Activated naive CD8-positive, alpha-beta T cell treated with anti-CD3 and anti-CD28 coated beads, Interleukin-2, amount 50 U/mL, for 16 hours (primary cell): ENCODE measurements at places on chromosomes 16 and 17.

DNA sequence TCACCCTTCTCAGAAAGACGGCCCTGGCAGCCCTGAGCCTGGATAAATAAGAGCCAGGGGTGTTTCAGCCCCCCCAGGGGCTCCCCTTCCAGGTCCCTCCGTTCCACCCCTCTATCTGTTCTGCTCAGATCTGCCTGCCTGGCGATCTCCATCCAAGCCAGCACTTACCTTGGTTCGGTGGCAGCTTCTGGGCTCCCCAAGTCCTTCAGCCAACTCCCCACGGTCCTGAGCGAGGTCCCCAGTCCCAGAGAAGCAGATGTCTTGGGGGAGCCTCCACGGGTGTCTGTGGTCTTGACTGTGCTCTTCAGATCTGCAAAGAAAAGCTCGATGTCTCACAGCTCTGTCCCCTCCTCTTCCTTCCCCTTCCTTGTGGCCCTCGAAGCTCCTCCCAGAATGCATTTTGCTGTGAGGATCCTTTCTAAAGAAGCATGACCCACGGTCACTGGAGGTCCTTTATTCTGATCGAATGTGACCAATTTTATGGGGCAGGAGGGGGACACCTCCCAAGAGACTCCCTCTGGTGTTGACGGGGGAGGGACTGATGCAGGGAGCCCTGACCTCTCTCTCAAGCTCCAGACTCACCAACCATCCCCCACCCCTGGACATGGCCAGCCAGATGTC is at the start of gene PIK3R6:
TSS of gene PIK3R6 (minus strand) at position 314 of the 621 bp plus-strand sequence. CDS start 17,880 bp downstream, outside the sequence.
- no peak for DNase-seq

- no peak for DNase-seq
Observed at GRCh38 chr16:79110242-79110641, 490.3 kb downstream of the MAF start.

DNA sequence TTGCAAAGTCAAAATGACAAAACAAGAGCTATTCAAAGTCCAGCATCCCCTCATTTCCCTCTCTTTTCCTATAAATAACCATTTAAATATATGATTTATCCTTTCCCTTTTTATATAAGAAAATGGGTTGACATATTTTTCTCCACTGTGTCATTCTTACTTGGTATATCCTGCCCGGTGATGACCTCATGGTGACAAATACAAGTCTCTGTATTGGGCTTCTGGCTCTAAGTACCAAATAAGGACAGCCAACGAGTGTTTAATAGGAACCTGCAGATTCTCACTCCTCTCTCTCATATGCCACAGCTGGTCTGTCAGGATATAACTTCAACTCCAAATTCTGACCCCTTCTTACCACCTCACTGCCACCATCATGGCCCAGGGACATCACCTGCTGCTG is 25.5 kb upstream of the CBLN1 start:
- no peak for DNase-seq

DNA sequence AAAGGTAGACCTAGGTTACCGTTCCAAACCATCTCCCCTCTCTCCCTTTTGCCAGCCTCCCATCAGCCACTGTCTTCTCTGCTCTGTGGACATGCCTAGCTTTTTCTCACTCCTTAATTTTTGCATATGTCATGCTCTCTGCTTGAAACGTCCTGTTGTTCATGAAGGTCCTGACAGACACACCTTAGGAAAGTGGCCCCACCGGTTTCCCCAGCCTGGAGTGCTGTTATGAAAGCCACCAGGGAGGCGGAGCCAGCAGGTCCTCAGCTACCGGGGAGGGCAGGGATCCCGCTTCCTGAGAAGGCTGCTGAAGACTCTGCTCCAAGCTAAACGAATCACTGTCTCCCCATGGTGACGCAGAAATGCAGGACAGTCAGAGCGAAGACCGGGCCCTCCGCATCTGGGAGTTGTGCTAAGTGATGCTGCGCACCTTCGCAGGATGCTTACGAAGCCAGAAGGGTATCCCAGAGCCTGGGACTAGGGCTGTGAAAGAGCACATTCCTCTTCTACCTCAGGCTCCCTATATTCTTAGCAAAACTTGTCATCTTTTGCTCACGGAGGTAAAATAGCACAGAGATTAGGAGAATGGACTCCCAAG is 2.3 kb upstream of the SLC16A11 start:
- no peak for DNase-seq

GRCh38 chr16:59058250-59058649 is 324.1 kb upstream of the GOT2 start:
- DNase-seq: no peak

DNA sequence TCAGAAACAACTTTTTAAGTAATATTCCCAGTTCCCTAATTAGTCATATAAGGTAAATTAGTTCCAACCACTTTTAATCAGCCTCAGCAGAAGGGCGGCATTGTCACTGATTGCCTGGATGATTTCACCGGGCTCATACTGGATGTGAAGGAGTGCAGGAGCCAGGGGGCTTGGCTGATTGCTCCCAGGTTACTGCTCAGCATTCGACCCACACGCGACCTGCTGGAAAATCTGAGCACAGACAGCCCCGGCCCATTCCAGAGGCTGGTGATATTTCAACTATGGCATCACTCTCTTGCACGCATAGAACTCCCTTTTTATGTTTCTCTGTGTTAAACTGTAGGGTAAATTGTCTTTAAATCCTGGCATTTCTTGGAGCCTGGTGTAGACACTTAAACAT is 34.2 kb downstream of the CPPED1 start:
- no peak for DNase-seq

- DNase-seq: no peak
Observed at GRCh38 chr16:73794994-73795393, 501.6 kb upstream of the PSMD7 start.

DNA sequence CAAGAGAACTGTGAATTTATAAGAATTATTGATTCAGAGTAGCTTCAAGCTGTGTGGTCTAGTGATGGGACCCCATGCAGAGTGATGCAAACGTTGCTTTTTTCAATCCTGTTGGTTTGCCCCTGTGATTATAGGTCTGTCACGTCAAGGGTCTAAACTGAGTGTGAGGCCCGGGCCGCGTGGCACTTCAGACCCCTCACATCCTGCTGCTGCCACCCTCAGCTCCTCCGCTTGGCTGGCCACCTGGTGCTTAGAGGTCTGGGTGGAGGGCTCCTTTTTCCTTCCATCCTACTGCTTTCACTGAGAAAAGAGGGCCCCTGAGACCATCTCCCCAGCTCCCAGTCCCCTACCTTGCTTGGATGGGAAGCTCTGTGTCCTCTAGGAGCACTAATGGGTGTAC is 12.0 kb downstream of the MYL4 start:
- no peak for DNase-seq

GRCh38 chr16:11875721-11876120 is 24.4 kb upstream of the RSL1D1 start:
- no peak for DNase-seq

DNA sequence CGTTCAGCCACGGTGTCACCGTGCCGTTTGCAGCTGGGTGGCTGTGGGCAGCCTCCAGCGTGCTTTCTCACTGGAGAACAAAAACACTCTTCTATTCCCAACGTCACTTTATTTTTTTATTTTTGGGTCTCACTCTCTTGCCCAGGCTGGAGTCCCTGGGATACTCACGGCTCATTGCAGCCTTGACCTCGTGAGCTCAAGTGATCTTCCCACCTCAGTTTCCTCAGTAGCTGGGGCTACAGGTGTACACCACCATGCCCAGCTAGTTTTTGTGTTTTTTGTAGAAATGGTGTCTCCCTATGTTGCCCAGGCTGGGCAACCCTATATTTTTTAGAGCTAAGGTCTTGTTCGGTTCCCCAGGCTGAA is 34.4 kb upstream of the ZC3H18 start:
- no peak for DNase-seq

DNA sequence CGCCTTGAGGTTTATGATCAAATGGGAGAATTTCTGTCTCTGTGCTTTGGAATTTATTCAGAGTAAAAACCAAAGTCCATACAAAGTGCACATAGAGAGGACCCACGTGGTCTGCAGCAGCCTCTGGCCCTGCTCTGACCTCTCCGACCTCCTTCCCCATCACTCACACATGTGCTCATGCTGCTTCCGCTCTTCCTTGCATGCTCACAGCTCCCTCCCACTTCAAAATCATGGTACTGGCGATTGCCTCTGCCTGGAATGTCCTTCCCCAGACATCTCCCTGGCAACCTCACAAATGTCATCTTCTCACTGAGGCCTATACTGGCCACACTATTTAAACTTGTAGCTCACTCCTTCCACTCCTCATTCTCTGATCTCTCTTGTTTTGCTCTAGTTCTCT is 418.0 kb downstream of the CA10 start:
- no peak for DNase-seq

- DNase-seq: no peak
Observed at GRCh38 chr17:45067637-45068036, 6.5 kb downstream of the NMT1 start.
